ENCODE measurements at places on chromosomes 12 and 14.

DNA sequence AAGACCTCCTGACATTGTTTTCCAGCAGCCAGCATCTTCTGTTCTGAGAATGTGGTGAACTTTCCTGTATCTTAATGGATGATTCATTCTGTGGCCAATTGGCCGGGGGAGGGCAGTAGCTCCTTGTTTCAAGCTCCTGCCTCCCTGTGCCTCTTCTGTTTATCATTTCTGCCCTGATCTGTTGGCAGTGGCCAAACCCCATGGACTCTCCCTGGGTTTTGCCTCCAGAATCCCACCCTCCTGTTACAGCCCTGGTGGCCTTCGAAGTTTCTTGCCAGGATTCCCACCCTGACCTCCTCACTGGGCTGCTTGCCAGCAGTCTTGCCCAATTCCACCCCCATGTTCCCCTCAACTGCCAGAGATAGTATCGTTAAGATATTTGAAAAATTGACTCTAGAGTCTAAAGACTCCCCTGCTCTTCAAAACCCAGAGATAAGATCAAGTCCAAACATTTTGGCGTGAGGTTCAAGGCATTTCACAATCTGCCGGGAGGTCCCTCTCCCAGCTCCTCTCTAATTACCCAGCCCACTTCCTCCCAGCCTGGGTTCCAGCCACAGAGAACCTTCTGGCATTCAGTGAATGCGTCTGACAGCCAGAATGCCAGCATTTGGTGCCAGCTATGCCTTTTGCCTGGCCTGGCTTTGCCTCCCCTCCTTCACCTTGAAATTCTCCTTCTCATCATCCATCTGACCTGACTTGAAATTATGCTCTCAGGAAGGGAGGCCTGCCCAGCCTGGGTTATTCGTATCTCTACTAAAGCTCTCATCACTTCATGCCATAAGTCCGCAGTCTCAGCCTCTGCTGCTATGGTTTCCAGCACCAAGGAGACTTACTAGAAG is 37.7 kb upstream of the TXNRD1 start:
- no peak for DNase-seq

GRCh38 chr12:132345126-132345525 is 15.7 kb upstream of the GALNT9 start:
- DNase-seq, result no peak

DNA sequence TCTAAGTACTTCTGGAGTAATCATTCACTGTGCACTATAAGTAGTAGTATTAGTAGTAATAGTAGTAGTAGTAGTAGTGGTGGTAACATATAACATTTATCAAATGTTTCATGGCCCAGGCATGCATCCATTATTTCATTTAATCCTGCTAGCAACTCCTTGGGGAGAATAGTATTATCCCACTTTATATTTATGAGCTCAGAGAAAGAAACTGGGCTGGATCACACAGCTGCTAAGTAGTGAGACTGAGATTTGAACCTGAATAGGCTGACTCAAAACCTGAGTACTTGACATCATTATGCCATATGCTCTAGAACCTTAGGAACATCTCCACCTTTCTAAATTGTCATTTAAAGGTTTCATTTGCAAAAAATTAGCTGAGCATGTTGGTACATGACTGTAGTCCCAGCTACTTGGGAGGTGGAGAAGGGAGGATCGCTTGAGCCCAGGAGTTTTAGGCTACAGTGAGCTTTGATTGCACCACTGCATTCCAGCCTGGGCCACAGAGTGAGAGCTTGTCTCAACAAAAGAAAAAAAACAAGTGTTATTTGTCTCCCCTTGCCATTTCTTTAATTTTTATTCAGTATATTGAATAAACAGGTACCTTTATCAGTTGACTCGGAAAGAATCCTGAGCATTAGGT is 11.4 kb upstream of the NID2 start:
- DNase-seq, result no peak

- no peak for DNase-seq
These were observed 38.8 kb downstream of the CCNK start for GRCh38 chr14:99519931-99520421.
